ENCODE measurements at places on chromosomes 2 and 18. TPM values are rescaled to one million over a fixed set of nuclear protein-coding genes. Genes with fewer than 3 reads are reported as not detected.
A peak's percentile ranks its signal among the peaks of the same experiment; 100 is the strongest.

- DNase-seq: no peak
These were observed 44.4 kb upstream of the SETBP1 start for GRCh38 chr18:44636241-44636640.

Gene FAM124B
- 50.3 TPM for total RNA-seq

DNA sequence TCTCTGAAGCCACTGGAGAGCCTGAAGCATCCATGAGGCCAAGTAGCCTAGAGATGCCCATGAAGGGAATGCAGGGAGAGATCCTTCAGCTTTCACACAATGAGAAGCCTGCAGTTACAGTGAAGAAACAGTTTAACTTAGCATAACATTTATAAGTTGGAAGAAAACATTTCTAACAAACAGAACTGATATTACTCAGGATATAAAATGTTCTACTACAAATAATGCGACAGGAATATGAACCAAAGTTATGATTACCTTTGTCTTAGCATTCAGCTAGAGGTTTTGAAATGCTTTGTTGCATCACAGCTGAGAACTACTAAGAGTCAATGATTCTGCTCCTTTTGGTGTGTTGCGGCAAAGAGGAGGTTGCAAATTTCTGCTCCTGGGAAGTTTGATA lies 6.9 kb upstream of the KYNU start:
- DNase-seq: no peak

GRCh38 chr2:217650716-217651360 lies 352.0 kb downstream of the TNS1 start:
- DNase-seq: peak; percentile 7

- DNase-seq: no peak
These were observed 86.1 kb downstream of the SLC25A12 start for GRCh38 chr2:171807831-171808393.

DNA sequence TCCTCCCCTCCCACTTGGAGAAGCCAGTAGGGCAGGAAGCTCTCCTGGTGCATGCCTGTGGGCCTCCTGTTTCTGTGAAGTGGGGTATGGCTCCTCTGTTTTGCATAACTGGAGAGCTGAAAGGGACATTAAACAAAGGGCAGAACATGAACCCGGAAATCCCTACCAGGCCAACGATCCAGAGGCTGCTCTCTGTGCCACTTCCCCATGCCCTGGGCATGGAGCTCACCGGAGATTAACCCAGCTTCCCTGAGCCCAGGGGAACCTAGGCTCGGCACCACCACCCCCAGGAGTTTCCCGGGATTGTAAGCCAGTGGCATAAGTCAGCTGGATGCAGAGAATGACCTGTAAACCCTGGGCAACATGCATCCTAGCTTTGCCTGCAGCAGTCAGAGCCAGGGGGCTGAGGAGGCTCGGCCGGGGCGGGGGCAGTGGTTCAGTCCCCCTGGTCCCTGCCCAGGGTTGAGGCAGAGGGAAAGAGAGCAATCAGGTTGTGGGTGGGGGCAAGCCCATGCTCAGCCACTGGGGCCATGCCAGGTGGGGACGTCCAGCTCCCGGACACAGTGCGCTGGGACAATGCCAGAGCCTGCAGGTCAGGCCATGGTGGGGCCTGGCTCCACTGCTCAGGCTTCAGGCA lies 49.5 kb downstream of the TIMM21 start:
- no peak for DNase-seq

Gene SCYGR4
- total RNA-seq: not detected

- DNase-seq: no peak
These were observed 171.3 kb upstream of the PGAP1 start for GRCh38 chr2:197097578-197098366.

Gene PAIP2B
- 0.47 TPM for total RNA-seq

- DNase-seq: no peak
These were observed 346.2 kb downstream of the ZNF521 start for GRCh38 chr18:25005541-25006403.

Gene PSMA8
- not detected for total RNA-seq

GRCh38 chr2:42795841-42796301 lies 3.5 kb upstream of the HAAO start:
- DNase-seq: no peak

Gene LYG2
- total RNA-seq: not detected

GRCh38 chr2:27308359-27308881 lies at the start of gene UCN:
Gene UCN, minus strand, starts transcription at chr2:27308445. Its CDS starts 550 bp downstream, at chr2:27307895.
- no peak for DNase-seq

Gene CNGA3
- total RNA-seq: not detected

- no peak for DNase-seq
These were observed 37.2 kb upstream of the APCDD1 start for GRCh38 chr18:10417191-10417590.

DNA sequence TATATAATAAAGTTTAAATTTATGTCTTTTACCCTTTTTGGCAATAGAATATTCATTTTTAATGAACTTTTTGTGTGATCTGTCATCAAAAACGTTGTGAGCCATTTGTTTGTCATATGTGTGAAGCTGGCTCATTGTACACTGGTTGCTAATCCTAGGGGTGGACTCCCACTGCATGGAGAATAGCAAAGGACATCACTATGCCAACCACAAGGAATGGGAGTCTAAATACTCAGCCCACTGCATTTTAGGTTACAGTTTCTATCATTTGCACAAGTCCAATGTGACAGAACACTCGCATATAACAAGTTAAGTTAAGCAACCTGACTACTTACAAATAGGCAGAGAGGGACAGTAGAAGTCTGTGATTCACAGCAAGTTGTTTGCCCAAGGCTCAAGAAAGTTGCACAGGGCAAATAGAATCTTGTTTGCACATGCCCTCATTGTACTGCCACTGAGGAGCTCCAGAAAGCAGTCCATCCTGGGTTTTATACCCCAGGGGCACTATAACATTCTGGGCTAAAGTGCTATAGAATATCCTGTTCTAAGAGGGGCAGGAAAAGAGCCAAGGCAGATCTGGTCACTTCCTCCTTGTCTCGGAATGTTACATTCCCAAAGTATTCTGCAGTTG lies 545.9 kb upstream of the GCFC2 start:
- no peak for DNase-seq

Gene CDCA7
- total RNA-seq: 6.3 TPM

GRCh38 chr18:24075767-24076597 lies 61.4 kb downstream of the TTC39C start:
- DNase-seq: no peak

GRCh38 chr18:40698129-40698528 lies 1256.9 kb upstream of the PIK3C3 start:
- DNase-seq: no peak

- no peak for DNase-seq
These were observed at the start of gene MC4R for GRCh38 chr18:60372596-60372995. Gene MC4R, minus strand, starts transcription at chr18:60372775. Its CDS starts 426 bp downstream, at chr18:60372349.

- DNase-seq: peak; percentile 23
These were observed 30.7 kb upstream of the ERCC3 start for GRCh38 chr2:127324635-127325034.

- no peak for DNase-seq
These were observed 168.0 kb downstream of the CERS6 start for GRCh38 chr2:168624028-168624427.

Gene LBX2
- total RNA-seq: 4.3 TPM

Gene GLI2
- total RNA-seq: 1.7 TPM

DNA sequence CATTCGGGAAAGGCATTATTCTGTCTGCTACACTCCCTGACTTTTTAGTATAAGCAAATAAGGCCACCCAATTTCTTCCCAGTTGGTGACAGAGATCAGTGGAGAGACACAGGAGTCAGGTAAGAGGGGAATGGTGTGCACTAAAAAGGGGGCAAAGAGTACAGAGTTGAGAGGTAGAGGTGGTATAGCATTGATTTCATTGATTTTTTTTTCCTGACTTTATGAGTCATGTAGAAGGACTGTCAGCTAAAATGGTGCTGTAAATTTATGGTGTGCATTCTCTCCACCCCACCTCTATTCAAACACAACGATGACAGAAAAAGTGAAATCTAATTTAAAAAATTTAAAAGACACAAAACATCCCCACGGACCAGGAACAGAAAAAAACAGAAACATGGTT lies 23.7 kb upstream of the ST8SIA3 start:
- no peak for DNase-seq

Gene SLC40A1
- total RNA-seq: 3.0 TPM

GRCh38 chr18:10057894-10058791 lies 144.3 kb downstream of the VAPA start:
- no peak for DNase-seq

DNA sequence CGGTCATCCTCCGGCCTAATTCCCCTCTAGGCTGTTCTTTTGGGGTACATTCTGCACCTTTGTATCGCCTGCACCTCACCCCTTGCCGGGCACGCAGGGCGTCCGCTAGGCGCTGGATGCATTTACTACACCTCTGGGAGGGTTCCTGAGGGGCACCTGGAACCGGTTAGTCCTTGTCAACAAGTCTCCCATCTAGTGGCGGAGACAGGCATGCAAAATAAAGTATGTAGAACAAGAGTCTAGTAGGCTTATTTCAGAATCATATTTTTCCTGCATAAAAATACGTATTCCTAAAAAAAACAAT lies 705 bp upstream of the TEX261 start:
- DNase-seq: no peak

Gene PCARE
- total RNA-seq: not detected

GRCh38 chr18:48888773-48889080 lies 62.0 kb downstream of the SMAD7 start:
- DNase-seq: no peak

DNA sequence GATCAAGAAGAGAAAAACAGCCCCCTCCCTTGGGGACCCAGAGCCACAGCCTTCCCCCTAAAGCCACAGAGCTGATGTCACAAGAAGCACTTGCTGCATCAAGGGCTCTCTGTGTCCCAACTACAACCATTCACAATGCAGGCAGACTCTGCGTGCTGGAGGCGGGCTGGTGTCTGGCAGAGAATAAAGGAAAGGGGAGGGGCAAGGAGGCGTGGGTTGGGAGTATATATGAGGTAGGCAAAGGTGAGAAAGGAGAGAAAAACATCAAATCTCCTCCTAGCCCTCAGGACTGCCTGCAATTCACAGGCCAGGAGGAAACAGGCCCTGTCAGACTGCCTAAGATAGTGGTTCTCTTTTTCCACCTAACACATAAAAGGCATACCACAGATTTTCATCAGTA lies 48.8 kb upstream of the IHH start:
- DNase-seq: no peak

DNA sequence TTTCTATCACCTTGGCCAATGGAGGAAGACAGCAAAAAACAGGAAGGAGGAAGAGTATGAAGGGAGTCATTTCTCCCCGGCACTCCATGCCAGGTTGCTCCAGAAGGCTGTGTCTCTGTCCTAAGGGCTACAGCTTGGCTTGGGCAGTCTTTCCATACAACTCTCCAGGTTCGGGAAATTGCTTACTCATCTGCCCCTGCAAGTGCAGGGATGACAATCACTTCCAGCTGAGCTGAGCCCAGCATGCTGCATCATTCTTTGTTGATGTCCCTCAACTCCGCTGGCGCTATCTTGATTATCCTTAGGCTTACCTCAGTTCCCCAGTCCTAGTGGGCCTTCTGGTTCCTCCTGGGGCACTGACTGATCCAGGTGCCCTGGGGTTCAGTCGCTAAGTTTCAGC lies 86.9 kb upstream of the COPS8 start:
- no peak for DNase-seq

- no peak for DNase-seq
These were observed 476.3 kb upstream of the VWC2L start for GRCh38 chr2:213934560-213934959.

DNA sequence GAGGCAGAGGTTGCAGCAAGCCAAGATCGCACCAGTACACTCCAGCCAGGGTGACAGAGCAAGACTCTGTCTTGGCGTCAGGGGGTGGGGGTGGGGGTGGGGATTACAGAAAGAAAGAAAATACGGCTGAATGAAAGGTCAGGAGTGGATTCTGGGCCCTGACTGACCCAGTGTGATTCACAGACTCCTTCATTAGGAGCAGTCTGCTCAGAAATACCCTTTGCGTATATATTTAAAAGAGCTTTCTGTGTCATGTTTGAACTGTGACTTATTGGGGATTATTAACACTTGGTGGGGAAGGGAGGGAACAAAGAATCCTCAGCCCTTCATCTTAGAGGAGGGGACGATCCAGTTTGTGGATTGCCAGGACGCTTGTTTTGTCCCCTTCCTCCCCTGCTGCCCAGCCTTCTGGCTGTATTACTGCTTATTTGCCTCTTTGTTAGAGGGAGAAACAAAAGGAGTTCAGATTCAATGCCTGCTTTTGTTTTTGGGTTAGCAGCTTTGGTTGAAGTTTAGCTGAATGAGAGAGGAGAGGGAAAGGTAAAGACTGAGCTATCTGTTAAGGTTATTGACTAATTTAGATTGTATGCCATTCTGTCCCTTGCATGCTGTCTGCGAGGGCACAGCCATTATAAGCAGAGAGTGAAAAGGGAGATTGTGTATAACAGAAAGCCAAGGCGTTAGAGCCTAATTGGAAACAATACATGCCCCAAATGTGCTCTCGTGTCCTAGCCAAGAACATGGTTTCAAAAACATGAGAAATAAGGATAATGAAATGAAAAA lies 118.3 kb downstream of the FMNL2 start:
- DNase-seq: no peak

DNA sequence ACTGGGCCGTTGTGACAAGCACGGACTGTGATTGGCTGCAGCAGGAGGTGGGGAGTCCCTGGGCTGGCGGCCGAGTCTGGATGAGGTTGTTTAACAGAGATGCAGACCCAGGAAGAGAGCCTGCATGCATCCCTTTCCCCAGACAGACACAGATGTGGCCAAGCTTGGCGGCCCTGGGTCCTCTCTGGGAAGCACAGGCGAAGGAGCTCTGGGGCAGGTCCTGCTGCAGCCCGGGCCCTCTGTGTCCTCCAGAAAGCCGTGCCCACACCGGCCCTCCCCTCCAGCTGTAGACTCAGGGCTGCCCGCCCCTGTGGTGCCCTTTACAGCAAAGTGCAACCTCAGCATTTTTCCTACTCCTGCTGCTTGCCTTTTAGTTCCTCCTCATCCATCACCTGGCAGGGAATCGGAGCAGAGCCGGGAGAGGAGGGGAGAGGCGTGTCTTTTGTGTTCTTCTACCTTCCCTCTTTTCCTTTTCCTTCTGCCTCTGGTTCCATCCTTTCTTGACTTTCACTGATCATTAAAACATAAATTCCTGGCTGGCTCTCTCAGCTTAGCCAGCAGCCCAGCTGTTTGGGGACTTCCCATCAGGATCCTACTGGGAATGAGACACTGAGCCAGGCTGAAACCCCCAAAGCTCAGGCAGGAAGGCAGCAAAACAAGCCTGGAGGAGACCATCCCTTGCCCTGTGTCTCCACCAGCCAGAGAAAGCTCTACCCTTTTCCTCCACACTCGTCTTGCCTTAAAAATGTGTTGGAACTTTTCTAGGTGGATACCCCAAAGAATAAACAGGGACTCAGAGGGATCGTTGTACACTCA lies 75.0 kb downstream of the CTIF start:
- DNase-seq: no peak

- DNase-seq: no peak
These were observed 186.9 kb upstream of the PIEZO2 start for GRCh38 chr18:11336241-11336640.

DNA sequence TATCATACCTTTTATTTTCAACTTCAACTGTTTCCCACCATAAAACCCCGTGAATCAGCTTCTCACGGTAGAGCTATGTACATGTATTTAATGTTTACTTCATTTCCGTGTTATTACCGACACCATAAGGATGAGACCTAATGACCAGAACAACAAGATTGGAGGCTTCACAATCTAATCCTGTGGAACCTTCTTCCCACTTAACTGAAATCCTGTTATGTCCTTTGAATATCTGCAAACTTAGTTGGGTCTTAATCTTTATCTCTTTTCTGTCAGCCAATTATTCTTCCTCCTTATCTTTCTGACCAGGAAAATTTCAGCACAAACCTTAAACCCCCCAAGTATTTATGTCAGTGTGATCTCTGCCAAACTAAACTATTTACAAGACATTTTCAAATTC lies 214.4 kb downstream of the TMX3 start:
- DNase-seq: no peak
